Pons (tissue), 1 donor: ENCODE measurements at places on chromosomes 2 and 18.

DNA sequence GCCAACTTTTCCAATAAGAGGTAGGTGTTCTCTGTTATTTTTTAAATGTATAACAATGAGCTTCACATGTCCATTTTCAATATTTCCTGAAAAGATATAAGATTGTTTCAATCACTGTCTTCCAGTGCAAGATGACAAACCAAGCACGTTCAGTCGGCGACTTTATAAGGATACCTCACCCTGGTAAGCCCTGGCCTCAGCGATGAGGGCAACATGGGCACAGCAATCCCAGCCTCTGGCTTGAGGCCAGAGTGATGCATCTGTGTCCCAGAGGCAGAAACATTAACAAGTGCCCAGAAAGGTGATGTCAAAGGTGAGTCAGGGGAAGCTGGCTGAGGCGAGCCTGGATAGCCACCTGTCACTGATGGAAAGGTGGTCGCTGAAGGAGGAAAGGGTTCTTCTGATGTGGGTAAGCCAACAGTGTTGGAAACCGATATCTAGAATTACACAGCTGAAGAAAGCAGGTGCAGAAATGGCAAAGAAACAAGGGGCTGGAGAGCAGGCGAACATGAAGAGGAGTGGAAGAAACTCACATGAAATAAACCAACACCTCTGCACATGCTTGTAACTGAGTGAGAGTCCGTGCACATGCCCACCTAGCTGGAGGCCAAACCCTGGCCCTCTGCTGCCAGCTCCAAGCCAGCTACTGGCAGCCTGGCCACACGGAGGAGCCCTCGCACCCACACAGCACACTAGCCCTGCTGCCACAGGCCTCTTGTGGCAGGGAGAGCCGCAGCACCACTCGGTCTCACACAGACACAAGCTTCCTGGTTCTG is 65.5 kb downstream of the FBXO15 start:
- DNase-seq, result peak; percentile 82

GRCh38 chr2:127704641-127705390 is 3.5 kb downstream of the SFT2D3 start:
- no peak for DNase-seq

GRCh38 chr2:205680067-205680466 is 2.2 kb upstream of the NRP2 start:
- peak; percentile 74 for DNase-seq

DNA sequence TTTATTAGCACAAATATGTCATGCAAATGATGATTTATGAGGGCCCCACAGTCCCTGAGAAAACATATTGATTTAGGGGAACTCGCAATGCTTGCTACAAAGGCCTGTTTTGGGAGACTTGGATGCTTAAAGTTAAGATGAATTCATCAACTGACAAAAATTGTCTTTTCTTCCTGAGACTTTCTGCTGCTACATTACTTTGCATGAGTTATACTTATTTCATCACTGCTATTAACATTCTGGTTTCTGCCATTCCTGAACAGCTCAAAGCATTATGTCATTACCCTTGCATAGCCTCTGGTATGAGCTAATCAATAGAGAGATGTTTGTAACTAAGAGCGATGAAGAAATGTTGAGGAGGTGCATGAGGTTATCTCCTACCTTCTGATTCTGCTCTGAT is 74.4 kb downstream of the SOX11 start:
- DNase-seq, result no peak

DNA sequence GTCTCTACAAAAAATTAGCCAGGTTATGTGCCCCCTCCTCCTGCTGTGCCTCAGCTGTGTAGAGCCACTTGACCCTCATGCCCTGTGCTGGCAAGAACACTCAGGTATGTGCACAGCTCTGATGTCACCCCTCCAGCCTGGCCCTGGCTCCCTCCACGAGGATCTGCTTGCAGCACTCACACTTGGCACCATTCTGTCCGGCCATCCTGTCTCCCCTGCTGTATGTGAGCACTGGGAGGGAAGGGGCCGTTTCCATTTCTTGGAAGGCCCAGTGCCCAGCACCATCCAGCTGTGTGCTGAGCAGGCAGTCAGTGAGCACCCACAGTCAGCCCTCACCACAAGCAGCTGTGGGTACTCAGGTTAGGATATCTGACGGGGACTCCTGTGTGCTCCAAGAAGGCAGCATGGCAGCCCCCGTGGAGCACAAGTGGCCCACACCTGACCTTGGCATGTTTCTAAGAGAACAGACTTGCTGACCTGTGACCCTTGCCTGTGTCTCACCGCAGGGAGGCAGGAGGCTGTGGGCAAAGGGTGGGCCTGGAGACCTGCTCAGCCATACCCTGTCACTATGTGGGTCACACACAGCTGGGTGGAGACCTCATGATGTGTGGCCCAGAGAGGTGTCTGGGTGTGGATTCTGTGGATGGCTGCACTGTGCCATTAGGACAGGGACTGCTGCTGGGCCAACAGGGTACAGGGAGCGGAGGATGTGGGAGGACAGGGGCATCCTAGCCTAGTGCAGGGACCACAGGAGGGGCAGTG is 31.5 kb downstream of the USP34 start:
- DNase-seq, result no peak

DNA sequence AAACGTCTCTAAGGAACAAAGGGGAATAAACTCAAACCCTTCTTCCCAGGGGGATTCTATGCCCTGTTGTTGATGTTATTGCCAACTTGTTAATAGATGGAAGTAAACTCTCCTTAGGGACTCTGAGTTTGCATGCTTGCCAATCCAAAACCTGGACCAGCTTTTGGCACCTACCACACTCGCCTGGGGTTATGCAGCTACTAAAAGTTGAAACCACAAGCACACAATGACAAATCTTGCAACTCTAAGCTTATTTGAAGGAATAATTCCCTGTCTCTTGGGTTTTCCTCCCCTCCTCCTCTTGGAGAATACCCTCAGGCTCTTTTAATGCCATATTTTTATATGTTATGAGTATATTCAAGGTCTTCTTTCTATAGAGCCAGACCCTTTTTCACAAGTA is 484.1 kb downstream of the FBXO15 start:
- no peak for DNase-seq

- DNase-seq, result no peak
These were observed 19.6 kb upstream of the STON1 start for GRCh38 chr2:48510329-48510728.

- peak; percentile 78 for DNase-seq
These were observed 52.3 kb upstream of the ROCK1 start for GRCh38 chr18:21163647-21164547.

- peak; percentile 43 for DNase-seq
These were observed 437.2 kb upstream of the ID2 start for GRCh38 chr2:8244639-8245038.

DNA sequence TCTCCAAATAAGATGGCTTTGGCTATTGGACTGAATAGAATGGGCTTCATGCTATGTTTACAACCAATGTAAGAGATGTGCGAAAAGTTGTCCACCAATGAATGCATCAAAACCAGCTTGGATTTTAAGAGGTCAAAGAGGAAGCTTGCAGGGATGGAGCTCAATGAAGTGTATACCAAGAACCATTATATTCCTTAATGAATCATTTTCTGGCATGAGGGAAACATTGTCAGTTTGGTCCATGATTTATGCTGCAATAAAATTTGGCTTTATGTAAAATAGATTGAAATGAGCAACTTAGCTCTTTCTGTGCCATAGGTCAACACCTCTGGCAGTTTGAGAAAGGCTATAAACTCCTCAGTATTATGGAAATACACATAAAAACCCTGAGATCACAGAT is 107.3 kb downstream of the SH3BP4 start:
- DNase-seq, result no peak

DNA sequence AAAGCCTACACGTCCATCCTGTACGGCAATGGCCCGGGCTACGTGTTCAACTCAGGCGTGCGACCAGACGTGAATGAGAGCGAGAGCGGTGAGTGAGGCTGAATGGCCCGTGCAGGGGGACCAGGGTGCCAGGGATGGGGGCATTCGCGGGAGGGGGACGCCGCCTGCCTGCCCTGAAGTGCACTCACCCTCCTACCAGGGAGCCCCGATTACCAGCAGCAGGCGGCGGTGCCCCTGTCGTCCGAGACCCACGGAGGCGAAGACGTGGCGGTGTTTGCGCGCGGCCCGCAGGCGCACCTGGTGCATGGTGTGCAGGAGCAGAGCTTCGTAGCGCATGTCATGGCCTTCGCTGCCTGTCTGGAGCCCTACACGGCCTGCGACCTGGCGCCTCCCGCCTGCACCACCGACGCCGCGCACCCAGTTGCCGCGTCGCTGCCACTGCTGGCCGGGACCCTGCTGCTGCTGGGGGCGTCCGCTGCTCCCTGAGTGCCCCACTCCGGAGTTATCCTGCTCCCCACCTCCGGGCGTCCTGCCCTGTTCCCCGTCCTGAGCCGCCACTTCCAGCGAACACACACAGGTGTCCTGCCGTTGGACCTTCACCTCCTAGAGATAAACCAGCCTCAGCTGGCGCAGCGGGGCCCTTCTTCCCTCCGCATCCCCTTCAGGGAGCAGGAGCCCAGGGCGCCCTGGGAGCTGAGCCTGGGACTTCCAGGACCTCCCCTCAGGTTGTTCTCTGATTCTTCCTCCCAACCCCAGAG is 2.9 kb downstream of the ALPI start:
- no peak for DNase-seq

GRCh38 chr18:54762386-54762785 is 65.9 kb upstream of the RAB27B start:
- DNase-seq, result no peak

GRCh38 chr2:68303033-68303901 is 16.5 kb downstream of the CNRIP1 start:
- DNase-seq, result no peak

DNA sequence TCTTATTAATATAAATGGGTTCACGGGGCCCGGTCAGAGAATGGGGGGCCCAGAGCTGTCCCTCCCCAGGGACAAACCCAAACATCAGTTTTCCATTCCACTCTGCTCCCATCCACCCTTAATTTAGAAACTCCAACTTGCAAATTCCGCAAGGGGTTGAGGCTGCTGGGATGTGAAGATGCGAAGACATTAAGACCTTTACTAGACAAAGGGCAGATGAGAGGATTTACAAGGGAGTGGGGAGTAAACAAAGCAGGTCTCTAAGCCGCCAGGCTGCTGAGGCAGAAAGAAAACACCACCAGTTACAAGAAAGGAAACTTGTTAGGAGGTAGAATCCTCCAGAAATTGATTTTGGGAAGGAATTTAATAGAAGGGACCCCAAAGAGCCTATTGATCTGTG is 33.1 kb downstream of the MARCO start:
- no peak for DNase-seq

- no peak for DNase-seq
These were observed 35.1 kb downstream of the TANC1 start for GRCh38 chr2:159003555-159003954.

DNA sequence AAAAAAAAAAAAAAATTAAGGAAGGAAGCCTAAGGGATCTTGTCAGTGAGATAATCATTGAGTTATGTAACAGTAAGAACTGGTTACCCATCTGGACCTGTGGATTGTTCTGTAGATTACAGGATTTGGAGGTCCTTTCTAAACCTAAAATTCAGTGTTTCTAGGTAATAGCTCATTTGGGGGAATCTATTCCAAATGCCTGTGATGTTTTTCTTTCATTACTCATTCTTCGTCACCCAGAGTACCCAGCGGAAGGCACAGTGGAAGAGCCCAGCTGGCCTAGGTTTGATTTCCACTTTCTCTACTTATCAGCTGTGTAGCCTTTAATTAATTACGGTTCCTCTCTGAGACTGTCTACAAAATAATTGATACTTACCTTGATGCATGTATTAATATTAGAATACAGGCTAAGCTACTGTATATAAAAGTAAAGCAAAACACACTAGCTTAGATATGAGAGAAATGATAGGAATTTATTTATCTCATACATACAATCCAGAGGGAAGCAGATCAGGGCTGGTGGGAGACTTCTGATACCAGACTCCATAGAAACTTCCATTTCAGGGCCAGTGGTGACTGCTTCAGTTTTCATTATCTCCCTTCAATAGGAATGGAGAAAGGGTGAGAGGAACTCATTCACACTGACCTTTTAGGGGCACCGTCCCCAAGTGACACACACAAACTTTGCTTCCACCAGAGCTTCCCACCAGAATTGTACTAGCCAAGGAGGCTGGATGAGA is 115.8 kb upstream of the NOSTRIN start:
- DNase-seq, result no peak
